ENCODE measurements at places on chromosomes 1 and 21. TPM values are rescaled to one million over a fixed set of nuclear protein-coding genes. Genes with fewer than 3 reads are reported as not detected.

Gene TNFSF4
- 0.55 TPM for total RNA-seq

DNA sequence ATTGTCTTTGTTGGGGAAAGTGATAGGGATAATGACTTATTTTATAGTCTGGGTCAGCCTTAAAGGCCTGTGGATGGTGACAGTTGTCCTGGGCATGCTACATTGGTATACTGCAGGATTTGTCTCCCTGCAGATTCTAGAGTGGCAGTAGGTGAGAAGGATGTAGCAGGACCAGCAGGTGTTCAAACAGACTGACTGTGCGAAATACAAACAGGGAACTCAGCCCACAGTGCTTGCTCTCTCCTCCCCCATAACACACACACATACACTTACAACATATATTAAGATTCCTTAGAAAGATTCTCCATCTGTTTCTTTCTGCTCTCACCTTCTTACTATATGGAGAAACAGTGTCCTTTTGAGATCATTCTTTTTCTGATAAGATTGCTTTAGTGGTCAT, 6.9 kb downstream of the PDE4B start:
- DNase-seq, result no peak

DNA sequence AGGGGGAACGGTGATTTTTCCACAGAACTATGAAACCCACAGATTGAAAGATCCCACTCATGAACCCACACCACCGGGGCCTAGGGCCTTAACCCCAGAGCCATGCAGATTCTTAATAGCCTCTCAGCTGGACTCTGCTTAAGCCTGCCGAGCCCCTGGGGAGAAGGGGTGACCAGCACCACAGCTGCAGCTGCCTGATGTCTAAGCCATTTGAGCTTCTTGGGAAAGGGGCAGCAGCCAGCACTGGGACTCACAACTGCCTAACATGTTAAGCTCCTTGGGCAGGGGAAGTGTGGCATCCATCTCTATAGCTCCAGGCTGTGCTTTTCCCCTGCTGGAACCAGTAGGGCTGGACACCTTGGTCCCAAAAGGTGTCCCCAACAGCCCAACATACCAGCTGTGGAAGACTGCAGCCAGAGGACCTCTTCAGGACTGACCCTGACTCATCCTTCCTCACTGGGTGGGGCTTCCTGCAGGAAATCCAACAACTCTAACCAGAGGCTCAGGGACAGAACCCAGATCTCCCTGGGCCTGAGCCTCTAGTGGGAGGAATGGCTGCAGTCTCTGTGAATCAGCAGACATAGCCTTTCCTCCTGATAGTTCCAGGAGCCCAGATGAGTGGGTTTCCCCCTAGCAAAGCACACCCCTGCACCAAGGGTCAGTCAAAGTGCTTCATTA, 34.6 kb upstream of the FMO3 start:
- DNase-seq, result no peak

DNA sequence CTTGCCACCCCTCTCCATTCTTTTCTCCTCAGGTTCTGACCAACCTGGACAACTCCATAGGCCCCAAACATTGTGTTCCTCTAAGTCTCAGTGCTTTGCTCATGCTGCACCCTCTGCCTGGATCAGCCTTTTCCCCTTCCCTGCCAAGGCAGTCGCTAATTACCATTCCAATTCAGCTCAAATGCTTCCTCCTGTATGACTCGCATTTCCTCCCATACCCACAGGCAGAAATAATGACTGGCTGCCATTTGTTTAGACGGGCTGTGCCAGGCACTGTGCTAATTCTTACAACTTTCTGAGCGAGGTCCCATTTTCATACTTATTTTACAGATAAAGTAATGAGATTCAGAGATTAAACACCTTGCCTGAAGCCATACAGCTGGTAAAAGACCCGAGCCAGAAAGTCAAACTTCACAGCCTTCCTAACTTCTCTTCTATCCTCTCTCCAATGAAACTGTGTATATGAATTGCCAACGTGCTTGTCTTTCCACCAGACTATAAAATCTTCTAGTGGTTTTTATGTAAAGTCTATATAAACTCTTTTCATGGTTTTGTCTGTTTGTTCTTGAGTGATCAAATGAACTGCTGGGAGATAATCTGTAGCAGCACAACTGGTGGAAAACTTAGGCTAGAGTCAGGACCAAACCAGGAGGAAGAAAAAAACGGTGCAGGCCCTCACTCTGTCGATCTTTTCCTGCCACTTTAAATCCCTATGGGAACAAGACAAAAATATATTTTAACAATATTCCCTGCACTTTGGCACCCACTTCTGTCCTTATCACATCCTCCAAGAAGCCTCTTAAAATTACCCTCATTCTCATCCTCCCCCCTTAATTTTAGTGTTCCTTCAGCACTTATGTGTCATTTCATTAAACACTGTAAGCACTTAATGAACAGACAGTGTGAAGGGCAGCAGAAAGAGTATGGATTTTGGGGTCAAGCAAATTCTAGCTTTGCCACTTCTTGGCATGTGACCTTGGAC, 33.7 kb downstream of the RAB3B start:
- no peak for DNase-seq

DNA sequence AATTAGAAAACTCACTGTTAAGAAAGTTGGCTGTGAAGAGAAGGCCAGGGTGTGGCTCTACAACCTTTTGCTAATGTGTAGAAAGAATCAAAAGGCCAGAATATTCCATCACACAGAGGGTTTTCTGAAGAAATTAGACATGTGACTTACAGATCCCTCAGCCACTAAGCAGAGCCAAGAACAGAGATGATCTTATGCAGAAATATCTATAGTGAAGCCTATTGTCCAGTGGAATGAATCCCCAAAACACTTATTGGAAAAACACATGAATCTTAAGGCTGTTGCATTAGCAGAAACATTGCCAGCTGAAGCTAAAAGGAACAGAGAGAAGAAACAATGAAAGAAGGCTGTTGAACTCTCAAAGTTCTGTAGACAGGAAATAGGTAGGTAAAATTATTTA, 979.2 kb downstream of the MRPL39 start:
- peak; percentile 28 for DNase-seq

- DNase-seq, result peak; percentile 85
Measured at GRCh38 chr21:32257962-32258785, 20.7 kb downstream of the MIS18A start.

GRCh38 chr21:33268393-33268736, 2.2 kb downstream of the IL10RB start:
- no peak for DNase-seq

Gene FABP3
- not detected for total RNA-seq

GRCh38 chr1:66266350-66266749, 267.6 kb upstream of the SGIP1 start:
- no peak for DNase-seq

- DNase-seq, result no peak
Measured at GRCh38 chr1:196690582-196690981, 38.7 kb downstream of the CFH start.

- no peak for DNase-seq
Measured at GRCh38 chr21:43902441-43902840, 37.4 kb downstream of the AGPAT3 start.

Gene NECAP2
- 36.2 TPM for total RNA-seq

DNA sequence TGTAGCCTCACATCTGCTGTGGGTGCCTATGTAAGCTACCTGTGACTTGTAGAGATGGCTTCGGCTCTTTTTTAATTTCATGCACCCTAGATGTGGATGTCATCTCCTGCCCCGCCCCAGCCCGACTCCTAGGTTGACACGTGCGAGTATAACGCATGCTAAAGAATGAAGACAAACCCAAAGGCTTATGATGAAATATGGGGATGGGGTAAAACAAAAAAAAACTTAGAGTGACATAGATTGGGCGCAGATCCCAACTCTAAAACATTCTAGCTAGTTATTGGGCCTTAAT, 613 bp upstream of the ERO1B start:
- no peak for DNase-seq

Gene KRTAP12-2
- total RNA-seq, result not detected

GRCh38 chr1:160795951-160796383, at the start of gene LY9:
Gene LY9 (plus strand): TSS chr1:160796174. CDS start chr1:160796188, 14 bp downstream.
- DNase-seq, result no peak

- peak; percentile 11 for DNase-seq
Measured at GRCh38 chr1:45685308-45686014, 872 bp downstream of the GPBP1L1 start.

Gene CCDC185
- not detected for total RNA-seq

DNA sequence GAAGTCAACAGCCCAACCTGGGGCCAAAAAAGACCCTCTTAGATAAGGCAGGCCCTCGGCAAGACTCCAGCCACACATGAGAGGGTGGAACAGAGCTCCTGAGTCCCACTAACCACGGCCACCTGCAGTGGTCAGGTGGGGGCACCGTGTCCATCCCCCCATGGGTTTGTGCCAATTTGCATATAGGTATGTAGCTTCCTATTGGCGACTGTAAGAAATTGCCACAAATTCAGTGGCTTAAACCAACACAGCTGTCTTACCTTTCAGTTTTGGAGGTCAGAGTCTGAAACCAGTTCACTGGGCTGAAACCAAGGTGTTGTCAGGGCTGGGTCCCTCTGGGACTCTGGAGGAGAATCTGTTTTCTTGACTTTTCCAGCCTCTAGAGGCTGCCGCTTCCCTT, 59.3 kb downstream of the COL18A1 start:
- no peak for DNase-seq

Gene UTS2
- not detected for total RNA-seq

GRCh38 chr1:240254778-240255291, 163.2 kb downstream of the FMN2 start:
- peak; percentile 22 for DNase-seq

Gene SFT2D2
- 65.8 TPM for total RNA-seq

- DNase-seq, result no peak
Measured at GRCh38 chr1:3452866-3453175, 1.6 kb upstream of the ARHGEF16 start.

Gene PDC
- total RNA-seq, result not detected

DNA sequence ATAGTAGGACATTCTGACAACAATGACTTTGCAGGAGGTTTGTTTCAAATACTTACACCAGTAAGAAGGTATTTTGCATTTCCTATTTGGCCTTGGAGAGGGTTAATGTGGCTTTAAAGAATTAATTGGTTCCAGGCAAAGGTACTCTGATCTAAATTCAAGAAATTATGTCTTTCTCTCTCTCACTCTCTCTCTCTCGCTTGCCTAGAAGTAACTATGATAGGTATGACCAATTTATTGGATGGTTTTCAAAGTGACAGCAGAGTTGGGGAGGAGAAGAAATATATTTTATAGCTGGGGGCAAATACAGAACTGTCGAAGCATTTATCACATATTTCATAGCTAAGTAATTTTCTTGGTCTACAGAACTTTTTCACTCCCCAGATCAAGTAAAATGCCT, 116.0 kb downstream of the ATP6V1G3 start:
- no peak for DNase-seq

DNA sequence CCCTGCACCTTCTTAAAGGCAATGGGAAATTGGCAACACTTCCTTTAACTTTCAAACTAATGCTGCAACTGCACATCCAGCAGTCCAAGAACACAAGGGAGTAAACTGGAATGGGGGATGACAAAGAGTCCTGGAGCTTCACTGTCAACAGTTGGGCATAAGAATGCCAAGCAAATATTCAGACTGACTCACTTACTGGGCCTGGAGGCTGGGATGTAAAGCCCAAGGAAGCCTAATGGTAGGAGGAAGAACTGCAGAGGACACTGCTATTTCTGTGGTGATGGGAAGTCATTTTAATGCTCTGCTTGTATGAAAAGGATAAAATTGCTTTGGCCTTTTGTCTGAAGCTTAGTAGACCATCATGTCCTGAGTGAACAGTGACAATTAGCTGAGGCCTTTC, 15.7 kb upstream of the DMRTA2 start:
- peak; percentile 32 for DNase-seq

GRCh38 chr1:185478877-185479276, 161.8 kb upstream of the IVNS1ABP start:
- no peak for DNase-seq

Gene ARHGEF10L
- total RNA-seq, result 4.4 TPM

DNA sequence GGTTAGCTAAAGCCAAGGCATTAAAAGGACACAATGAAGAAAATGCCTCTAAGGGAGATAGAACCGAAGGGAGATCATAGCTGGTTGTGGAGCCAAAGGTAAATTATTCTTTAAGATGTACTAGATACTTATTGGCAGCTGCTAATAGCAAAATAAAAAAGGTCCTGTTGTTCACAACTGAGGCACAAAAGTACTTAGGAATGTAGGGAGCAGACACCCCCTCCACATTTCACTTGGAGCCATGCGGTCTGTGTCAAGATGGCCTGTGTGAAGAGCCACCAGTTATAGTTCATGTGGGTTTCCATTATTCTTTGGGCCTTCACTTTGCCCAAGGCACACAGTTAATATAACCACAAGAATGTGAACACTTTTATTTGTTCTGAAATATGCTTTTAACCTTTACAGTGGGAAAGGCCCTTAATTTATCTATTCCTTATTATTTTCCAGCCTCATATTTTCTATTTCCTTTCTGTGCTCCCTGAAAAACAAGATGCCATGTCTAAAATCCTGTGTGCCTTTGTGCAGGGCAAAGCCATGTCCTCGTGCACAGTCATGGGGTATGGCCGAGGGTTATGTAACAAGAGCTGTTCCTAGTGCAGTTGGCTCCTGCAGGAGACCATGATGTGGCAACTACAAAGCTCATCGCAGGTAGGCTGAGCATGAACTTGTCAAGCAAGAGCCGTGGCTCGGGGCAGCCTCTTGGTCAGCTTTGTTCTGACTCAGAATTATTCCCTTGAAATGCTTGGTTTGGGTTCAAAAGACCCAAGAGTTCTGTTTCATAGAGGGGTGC, 16.2 kb upstream of the WDR26 start:
- DNase-seq, result peak; percentile 55

Gene C1QB
- total RNA-seq, result not detected

- no peak for DNase-seq
Measured at GRCh38 chr1:115331558-115332331, 6.3 kb downstream of the NGF start.

DNA sequence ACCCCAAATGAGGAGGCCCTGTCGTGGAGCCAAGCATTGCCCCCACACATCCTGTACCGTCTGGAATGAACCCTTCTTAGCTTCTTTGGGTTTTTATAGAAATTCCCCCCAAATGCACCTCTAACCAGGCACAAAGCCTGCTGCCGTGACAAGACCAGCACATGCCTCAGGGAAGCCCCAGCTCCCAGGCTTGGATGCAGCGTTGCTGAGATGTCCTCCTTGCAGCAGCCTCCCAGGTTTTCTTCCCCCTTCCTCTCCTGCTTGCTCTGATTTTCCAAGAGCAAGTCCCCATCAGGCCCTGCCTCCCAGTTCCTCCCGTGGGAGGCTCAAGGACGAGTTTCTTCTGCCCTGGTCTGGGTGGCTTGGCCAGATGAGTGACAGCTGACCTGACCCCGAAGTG, 119.0 kb upstream of the VAMP3 start:
- DNase-seq, result no peak

Gene SHC1
- 102 TPM for total RNA-seq

- no peak for DNase-seq
Measured at GRCh38 chr1:198598796-198599321, 40.0 kb upstream of the PTPRC start.

Gene TSPAN1
- not detected for total RNA-seq

GRCh38 chr1:57115030-57115614, 149.3 kb upstream of the C8B start:
- no peak for DNase-seq

DNA sequence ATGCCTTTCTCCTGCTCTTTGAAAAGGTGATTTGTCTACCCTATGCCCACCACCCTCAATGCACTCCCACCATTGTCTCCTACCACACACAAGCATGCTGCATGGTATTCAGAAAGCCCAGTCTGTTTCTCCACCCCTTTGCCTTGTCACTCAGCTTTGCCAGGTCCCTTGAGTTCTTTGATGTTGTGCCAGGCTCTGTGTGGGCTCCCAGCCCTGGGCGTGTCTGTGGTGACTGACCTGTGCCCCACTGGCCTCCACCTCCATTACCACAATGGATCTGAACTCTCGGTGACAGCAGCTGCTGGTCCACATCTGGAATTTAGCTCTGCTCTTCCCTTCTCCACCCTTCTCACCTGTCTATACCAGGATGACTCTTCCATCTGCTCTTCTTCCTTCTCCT, 34.9 kb downstream of the ATP2B4 start:
- DNase-seq, result no peak

Gene TATDN3
- total RNA-seq, result 29.9 TPM
